Activated CD4-positive, alpha-beta memory T cell treated with anti-CD3 and anti-CD28 coated beads for 36 hours (primary cell): ENCODE measurements at places on chromosomes 3 and 15. TPM values are rescaled to one million over a fixed set of nuclear protein-coding genes. Genes with fewer than 3 reads are reported as not detected.

GRCh38 chr3:25485673-25486072 lies 57.6 kb downstream of the RARB start:
- no peak for DNase-seq

Gene GTPBP8
- total RNA-seq, result 34.7 TPM

Gene EDEM1
- total RNA-seq, result 203 TPM

Gene KLHL18
- 23.7 TPM for total RNA-seq

GRCh38 chr3:147943265-147943945 lies 534.2 kb downstream of the ZIC1 start:
- no peak for DNase-seq

Gene FBXW12
- total RNA-seq, result not detected

DNA sequence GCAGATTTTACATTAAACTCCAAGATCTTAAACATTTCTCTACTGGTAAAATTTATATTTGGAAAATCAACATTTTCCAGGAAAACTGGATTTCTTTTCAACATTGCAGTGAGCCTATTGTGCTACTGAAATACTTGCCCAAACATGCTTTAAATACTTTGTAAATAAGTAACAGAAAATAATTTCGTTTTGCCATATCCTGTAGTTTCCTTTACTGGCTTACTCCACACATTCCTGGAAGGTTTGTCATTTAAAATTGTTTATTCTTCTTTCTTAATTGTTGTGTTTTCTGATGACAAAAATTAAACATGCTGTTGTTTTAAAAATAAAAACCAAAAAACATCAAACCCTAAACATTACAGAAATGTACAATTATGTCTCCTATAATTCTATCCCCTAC lies 22.0 kb downstream of the ACAD11 start:
- no peak for DNase-seq

DNA sequence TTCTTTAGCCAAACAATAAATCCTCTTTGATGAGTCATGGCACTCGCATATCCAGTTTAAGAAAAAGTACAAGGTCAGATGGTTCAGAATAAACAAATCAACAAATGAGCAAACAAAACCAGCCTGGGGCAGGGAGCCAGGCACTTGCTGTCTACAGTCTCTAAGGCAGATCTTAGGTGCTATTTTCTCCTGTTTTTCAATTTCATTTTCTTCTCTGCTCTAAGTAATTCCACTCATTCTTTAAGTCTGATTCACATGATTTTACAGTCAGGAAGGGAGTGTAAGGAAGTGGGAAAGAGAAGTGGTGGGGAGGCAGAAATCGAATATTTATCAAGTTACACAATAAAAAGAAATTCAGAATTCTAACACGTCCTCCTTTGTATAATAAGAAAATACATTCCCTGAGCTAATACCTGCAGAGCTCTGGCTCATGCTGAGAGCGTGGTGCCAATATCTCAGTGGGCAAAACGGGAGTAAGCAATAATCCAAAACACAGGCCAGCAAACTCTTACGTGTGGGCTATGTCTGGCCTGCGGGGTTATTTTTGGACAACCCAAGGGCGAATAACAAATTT lies 298.6 kb downstream of the ADAMTS17 start:
- no peak for DNase-seq

- no peak for DNase-seq
Observed at GRCh38 chr3:136612512-136612911, 139.7 kb downstream of the STAG1 start.

DNA sequence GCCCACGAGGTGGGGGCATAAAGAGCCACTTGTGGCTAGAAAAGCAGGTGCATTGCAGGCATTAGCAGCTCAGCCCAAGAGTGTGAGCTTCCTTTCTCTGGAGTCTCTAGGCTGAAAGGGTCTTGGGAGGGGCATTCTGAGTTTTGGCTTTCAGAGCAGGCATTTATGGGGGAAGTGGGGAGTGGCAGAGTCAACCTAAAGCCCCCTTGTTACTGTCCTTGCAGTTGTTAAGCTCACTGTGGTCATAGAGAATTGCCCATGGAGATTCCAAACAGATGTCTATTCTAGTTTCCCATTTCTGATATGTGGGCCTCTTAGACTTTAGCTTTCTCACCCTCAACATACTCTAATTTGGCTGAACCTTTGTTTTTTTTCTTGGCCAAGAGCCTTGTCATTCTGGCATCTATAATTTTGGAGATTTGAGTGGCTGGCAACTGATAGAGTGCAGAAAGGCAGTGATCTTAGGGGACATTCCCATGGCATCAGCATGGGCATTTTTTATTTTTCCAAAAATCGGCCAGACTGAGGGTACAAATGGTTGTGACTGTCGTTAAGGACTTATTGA lies 217.9 kb downstream of the THSD4 start:
- no peak for DNase-seq

DNA sequence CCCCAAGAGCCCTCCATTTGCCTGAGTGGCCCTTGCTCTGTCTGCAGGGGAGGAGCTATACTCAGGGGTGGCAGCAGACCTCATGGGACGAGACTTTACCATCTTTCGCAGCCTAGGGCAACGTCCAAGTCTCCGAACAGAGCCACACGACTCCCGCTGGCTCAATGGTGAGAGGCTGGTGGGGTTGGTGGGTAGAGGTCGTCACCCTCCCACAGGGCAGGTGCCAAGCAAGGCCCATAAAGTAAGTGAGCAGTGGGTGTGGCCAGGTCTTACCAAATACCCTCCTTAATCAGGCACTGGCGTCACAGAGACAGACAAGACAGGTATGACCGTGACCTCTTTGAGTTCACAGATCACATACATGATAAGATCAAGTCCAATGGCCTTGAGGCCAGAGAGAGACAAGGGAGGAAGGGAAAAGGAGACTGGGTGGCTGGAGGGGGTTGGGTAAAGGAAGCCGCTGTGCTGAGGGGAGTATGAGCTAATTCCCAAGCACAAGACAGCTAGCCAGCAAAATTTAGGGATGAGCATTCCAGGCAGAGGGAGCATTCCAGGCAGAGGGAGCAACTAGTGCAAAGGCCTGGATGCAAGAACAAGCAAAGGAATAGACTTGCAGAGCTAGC lies 2.5 kb downstream of the SEMA3B start:
- DNase-seq, result no peak

DNA sequence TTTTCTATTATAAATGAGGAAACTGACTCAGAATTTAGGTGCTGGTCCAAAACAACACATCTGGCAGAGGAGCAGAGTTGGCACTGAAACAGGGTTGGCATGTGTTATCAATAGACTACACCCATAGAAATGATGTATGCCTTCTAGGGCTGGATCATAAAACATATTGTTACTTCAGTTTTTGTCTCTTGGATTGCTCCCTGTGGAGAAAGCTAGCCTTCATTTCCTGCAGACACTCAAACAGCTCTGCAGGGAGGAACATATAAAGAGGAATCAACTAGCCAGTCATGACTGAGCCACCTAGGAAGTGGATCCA lies 507 bp upstream of the MRPL3 start:
- no peak for DNase-seq

Gene ATP6V1A
- total RNA-seq, result 43.5 TPM

Gene REC114
- total RNA-seq, result not detected

DNA sequence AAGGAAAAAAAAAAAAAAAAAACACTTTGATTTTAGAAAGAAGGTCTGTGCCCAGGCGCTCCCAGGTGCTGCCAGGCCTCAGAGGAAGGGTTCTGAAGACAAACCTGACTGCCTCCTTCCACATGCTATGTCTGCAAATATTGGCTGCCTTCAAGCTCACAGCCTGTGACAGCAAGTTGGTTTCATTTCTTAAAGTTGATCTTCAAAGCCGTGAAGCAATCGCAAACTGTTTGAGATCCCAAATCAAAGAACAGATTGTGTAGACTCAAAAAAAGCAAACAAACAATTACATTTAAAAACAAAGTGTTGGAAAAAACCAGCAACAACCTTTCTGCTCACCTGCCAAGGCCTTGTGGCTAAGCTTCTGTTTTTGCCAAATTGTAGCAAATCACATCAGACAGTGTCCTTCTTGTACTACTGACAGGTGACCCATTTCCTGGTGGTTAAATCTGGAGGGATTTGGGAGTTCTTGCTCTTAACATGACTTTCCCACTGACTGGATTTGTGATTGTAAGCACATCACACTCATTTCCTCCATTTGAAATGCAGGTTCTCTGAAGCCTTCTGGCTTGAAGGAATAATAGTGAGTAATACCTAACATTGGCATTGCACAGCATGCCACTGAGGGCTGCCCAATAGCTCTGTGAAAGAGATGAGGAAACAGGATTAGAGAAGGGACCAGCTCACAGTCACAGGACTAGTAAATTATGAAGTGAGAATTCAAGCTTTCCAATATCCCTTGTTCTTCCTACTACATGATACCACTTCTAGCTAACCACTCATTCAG lies 502.4 kb downstream of the LPP start:
- DNase-seq, result no peak
